ENCODE measurements at places on chromosomes 3 and 15.
A peak's percentile ranks its signal among the peaks of the same experiment; 100 is the strongest.

GRCh38 chr15:28105793-28106192 lies 6.7 kb upstream of the OCA2 start:
- DNase-seq = no peak

DNA sequence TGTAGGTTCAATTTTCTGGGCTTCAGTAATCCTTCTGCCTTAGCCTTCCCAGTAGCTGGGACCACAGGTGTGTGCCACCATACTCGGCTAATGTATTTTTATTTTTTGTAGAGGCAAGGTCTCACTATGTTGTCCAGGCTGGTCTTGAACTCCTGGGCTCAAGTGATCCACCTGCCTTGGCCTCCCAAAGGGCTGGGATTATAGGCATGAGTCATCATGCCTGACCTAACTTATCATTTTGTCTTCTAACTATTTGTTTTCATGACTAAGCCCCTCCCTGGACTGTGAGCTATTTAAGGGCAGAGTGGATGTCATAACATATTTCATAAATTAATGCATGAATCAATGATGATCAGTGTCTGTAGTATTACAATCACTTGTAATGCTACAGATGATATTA lies 56.1 kb upstream of the PIAS1 start:
- no peak for DNase-seq

DNA sequence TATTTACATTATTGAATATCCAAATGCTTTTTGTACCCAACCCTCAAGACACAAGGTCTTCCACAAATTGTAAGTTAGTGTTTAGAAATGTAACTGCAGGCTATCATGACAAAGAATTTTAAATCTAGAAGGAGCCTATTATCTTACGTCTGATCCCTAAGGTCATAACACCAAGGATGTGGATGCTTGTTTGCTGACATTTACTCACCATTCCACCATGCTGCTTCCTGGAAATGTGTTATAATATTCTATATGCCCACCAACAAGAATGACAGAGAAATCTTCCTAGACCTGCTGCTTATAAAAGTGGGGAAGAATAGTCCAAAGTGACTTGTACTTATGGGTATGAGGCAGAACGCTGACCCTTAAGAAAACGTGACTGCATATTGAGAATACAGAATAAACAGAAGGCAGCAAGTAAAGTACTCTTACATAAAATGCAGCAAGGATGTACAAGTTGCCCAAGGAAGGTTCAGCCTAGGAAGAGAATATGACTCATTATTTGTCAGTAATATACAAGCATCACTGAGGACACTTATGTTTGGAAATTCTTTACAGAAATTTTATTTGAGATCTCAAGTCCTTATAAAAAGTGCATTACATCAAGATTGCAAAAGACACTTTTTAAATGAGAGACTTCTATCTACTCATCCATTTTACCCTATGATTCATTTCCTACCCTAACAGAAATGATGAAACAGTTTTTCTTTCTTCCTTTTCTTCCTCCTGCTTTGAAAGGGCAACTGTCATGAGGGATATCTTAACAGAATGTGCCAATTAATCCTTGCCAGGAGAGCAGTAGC lies 59.6 kb downstream of the ESYT3 start:
- DNase-seq = no peak

DNA sequence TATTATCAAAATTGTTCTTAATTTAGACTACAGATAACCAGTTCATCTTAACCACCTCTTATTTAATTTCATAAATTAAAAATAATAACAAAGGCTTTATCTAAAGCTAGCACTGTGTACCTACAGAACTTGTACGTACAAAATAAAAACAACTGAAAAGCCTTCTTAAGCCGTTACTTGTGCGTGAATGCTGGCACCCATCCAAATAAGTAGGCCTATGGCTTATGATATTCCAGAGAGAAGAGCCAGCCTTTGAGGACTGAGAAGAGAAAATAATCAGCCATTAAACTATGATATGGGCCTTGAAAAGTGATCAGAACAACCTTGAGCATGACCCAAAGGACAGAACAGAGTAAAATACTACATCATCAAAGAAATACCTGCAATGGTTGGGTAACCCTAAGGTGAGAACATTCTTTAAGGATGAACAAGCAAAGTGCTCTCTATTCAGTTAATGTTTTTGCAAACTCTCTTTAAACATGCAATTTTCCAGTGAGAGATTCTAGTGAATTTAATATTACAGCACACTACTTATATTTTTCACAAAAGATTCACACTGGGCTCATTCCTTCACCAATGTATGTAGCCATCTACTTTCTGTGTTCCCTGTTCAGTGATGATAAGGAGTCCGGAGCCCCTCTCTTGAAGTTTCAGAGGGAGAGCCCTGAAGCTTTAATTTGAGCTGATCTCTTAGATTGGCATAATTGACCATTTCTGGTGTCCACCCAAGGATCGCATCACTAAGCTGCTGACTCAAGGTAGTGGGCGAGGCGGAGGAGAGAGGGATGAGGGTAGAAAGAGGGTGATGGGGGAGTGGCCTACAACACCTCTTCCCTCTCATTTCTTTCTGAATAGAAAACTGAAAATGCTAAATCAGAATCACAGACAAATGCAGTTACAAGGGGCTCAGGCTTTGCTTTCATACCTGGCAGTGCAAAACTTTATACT lies 7.7 kb upstream of the ACTC1 start:
- no peak for DNase-seq

- DNase-seq = peak; percentile 49
Observed at GRCh38 chr15:65638681-65639089, 16.9 kb downstream of the SLC24A1 start.

DNA sequence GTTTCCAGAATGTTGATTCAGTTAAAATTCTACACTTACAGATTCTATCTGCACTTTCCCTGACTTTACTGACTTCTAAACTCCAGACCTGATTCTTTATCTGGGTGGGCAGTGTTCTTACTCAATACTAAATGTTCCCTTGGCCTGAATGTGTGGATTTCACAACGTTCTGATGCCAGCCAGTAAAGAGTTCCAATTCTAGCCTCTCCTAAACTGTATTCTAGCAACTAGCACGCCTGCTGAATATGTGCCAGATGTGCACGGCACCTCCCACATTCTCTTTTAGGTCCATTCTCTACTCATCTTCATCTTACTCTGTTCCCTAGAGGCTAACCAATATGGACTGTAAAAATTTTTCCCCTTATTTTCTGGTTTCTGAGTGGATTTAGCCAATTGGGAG lies 479.5 kb upstream of the AGTR1 start:
- DNase-seq = no peak

GRCh38 chr3:45895686-45896468 lies 9.5 kb downstream of the CCR9 start:
- DNase-seq = no peak

GRCh38 chr3:123439806-123440580 lies 8.9 kb downstream of the ADCY5 start:
- no peak for DNase-seq

DNA sequence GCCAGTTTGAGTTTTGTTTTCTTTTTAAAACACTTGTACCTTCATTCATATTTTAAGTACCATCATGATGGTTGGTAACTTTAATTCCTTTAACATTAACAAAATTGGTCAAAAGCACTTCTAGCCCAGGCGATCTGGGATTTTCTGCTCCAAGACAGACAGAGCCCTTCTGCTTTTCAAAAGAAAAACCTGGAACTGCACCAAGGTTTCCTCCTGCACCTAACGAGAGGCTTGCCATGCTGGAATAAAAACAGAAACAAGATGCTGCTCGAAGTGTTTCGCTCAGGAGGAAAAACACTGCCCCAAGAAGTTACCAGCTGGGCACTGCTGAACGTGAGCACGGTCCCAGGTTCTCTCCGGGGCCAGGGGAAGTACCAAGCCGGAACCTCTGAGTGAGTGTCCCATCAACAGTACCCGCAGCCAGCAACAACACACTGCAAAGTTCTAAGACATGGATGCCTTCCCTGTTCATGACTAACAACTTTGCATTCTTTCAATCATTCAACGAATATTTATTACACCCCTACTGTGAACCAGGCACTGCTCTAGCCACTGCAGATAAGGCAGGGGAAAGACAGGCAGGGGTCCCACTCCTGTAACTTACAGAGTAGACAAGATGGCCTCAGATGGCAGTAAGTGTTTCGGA lies 98.8 kb downstream of the XXYLT1 start:
- no peak for DNase-seq

DNA sequence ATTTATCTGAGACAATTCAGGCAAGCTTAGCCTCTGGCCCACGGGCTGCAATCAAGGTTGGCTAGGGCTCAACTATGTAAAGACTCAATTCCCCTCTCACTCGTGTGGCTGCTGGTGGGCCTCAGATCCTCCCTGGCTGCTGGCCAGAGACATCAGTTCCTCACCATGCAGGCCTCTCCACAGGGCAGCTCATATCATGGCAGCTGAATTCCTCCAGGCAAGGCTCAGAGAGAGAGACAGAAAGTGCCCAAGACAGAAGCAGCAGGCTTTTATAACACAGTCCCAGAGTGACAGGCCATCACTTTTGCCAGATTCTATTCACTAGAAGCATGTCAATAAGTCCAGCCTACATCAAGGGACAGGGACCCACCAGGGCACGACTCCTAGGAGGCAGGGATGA lies 63.2 kb downstream of the XXYLT1 start:
- no peak for DNase-seq

DNA sequence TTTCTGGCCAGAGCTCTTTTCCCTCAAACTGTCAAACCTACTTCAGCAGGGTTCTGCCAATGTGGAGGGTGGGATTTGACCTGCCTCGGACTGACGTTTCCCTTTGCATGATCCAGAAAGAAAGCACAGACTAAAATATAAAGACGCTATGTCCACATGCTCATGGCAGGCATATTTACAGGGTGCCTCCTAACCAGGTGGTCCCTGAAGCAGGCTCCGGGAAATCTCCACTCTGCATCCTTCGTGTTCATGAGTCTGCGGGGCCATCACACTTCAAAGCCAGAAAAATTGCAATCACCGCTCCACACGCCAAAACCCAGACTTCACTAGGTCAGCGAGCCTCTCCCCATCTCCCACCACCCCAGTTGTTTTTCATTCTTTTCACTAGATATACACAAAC lies 143.3 kb upstream of the IGF1R start:
- no peak for DNase-seq

DNA sequence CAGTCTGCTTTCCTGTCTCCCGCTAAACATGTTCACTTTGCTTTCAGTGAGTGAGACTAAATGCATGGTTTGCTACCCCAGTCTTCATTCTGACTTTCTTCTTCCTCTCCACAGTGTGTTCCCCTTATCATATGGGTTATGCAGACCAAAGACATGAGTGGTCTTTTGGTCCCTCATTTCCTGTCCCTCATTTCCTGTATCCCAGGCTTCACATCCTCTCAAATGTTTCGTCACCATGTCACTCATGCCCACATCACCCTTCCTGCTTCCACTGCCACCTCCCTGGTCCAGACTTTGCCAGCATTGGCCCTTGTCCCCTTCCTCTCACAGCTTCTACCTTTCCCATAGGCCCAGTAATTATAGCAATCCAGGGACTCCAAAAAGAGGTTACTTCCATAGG lies 209.0 kb downstream of the MYRIP start:
- no peak for DNase-seq

GRCh38 chr15:40239693-40240618 lies 1.1 kb downstream of the PAK6 start:
- DNase-seq = no peak

- DNase-seq = no peak
Observed at GRCh38 chr3:125077864-125078263, 22.1 kb upstream of the HEG1 start.

DNA sequence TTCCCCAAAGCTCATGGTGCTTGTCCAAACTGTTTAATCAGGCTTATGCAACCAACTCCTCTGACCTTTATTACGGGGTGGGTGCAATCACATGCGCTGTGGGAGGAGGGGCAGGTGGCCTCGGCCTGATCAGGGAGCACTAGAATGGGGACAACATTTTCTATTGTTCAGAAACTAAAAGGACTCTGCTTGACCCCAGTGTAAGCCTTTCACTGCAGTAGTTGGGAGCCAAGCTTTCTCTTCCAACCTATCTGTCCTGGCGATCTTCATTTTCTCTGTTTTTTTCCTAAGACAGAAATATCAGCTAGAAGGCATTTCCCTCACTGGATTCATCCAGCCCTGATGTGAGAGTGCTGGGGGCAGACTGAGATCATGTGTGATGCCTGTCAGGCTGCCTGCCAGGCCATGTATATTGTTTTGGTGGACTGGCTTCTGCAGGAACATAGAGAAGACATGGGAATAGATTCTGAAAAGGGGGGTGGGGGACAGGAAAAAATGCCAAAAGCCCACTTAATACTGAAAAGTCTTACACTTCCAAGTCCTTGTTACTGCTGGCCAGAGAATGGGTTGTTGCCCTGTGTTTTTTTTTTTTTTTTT lies 627.0 kb upstream of the TBL1XR1 start:
- DNase-seq = no peak

- no peak for DNase-seq
Observed at GRCh38 chr15:96230526-96231181, 99.8 kb upstream of the NR2F2 start.

- peak; percentile 78 for DNase-seq
Observed at GRCh38 chr15:90184786-90185704, 16.1 kb upstream of the SEMA4B start.

GRCh38 chr3:150736316-150736719 lies 26.7 kb downstream of the SIAH2 start:
- no peak for DNase-seq

GRCh38 chr15:49423021-49423420 lies at the start of gene FGF7:
Gene FGF7, plus strand, starts transcription at chr15:49423242. Its CDS starts 1,056 bp downstream, at chr15:49424298.
- DNase-seq = no peak

DNA sequence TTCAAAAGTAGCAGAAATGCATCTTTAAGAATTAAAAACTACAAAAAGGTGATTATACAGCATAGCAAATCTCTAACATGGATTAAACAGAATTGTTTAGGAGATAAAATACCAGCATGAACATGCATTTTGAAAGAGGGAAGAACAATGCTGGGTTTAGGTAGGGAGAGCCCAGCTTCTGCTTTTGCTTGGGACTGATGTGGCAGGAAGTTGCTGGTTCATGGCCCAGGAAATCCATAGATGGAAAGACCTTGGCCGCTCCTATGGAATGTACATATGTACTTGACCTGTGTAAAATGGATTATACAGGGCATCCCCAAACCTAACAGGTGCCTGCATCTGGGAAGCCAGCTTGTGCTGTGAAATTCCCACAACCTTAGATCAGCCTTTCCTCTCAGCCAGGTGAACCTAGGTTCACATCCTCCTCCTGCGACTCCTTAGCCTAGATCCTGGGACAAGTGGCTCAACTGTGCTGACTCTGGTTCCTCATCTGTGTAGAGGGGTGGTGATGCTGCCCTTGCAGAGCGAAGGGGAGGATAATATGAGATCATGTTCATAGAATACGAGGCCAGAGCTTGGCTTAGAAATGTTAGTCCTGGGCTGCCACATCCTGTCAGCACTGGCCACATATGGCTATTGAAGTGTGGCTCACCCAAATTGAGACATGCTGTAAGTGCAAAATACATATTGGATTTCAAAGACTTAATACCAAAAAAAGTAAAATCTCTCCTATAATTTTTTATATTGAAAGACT lies 47.0 kb upstream of the PLXNA1 start:
- DNase-seq = no peak
